ENCODE measurements at places on chromosomes 12 and 14. TPM values are rescaled to one million over a fixed set of nuclear protein-coding genes. Genes with fewer than 3 reads are reported as not detected.
A peak's percentile ranks its signal among the peaks of the same experiment; 100 is the strongest.

DNA sequence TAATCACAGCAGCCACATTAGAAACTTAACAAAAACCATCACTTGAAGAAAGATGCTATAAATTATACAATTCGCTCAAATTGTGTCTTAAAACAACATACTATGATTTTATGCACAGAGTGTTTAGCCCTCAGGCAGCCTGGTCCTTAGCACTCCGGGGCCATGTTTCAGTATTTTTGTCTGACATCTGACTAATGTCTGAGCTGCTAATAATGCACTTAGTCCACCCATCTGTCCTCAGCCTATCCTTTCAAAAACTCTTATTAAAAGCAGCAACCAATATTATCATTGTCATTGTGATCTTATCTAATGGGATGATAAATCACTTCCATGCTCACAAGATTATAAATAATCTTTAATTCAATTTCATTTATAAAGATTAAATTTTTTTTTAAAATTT lies 602.7 kb upstream of the FOXG1 start:
- no peak overlapping the region for H3K27ac ChIP-seq
- H3K4me3 ChIP-seq = no peak overlapping the region
- no peaks in the 10 kb centered on the region for H3K27me3 ChIP-seq
- no peaks in the 10 kb centered on the region for H3K36me3 ChIP-seq
- no peaks in the 10 kb centered on the region for H3K4me1 ChIP-seq

DNA sequence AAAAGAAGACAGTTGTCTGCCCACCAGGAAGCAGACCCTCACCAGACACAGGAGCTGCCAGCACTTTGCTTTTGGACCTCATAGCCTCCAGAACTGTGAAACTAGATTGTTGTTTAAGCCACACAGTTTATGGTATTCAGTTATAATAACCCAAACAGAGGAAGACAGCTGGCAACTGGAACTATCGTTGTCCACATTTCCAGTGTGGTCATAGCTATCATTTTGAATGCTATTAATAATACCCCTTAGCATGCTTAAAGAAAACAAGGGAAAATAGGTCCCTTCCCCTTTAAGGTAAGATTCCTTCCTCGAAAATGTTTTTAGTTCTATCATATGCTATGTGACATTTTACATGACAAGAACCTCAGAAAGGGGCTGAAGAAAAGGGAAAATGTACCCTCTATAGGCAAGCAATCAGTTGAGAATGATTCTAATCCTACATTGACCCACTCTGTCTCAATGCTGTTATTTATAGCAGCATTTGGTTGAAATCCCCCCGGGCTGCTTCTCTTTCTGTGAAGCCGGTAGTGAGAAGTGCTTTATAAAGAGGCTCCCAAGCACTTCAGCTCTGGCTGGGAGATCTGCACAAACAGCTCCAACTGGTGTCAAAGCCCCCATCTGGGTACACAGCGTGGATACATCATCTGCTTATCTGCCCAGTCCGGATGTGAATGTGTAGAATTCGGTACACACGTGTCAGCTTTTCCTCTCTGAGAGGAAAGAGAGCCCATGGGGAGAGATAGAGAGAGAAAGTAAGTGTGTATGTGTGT lies 221.2 kb upstream of the FLRT2 start:
- no peak overlapping the region for H3K27ac ChIP-seq
- no peaks in the 10 kb centered on the region for H3K27me3 ChIP-seq
- no peak for DNase-seq
- H3K4me3 ChIP-seq = no peak overlapping the region
- no peaks in the 10 kb centered on the region for H3K36me3 ChIP-seq

DNA sequence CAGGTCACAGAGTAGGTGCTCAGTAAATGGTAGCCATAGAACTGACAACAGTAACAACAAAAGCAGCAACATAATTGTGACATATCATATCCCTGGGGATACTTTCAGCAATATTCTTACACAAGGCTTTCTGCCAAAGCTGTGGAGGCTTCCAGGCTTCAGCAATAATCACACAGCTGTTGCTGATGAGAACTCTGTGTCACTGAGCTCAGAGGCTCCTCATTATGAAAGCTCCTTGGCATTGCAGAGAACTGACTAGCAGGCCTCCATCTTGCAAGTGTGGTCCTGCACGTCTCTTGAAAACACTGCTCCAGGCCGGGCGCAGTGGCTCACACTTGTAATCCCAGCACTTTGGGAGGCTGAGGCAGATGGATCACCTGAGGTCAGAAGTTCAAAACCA lies 97.3 kb upstream of the BTG1 start:
- DNase-seq = no peak
- peaks cover 15% of the 10 kb centered on the region for H3K4me1 ChIP-seq
- H3K27me3 ChIP-seq = no peaks in the 10 kb centered on the region
- H3K27ac ChIP-seq = no peak overlapping the region

- no peaks in the 10 kb centered on the region for H3K4me1 ChIP-seq
- no peak overlapping the region for H3K27ac ChIP-seq
- H3K4me3 ChIP-seq = no peak overlapping the region
- DNase-seq = no peak
Measured at GRCh38 chr12:118480235-118480634, 103.9 kb downstream of the SUDS3 start.

DNA sequence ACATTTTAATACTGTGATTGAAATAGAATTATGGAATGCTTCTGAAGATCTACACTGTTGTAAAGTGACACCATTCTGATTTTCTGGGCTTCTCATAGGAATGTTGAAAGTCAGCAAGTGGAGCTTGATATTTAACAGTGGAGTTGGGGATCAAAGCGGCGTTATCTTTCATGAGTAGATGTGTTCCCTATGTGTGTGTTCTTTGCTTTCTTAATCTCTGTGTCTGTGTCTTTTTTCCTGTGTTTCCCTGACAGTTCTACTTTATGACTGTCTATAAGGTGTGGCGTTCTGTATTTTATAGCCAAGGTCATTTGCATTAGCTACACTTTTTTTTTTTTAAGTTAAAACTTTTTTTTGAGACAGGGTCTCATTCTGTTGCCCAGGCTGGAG lies 24.7 kb downstream of the SYNE2 start:
- DNase-seq = no peak
- no peaks in the 10 kb centered on the region for H3K36me3 ChIP-seq
- no peak overlapping the region for H3K27ac ChIP-seq
- H3K4me1 ChIP-seq = peaks cover 31% of the 10 kb centered on the region
- no peak overlapping the region for H3K4me3 ChIP-seq

DNA sequence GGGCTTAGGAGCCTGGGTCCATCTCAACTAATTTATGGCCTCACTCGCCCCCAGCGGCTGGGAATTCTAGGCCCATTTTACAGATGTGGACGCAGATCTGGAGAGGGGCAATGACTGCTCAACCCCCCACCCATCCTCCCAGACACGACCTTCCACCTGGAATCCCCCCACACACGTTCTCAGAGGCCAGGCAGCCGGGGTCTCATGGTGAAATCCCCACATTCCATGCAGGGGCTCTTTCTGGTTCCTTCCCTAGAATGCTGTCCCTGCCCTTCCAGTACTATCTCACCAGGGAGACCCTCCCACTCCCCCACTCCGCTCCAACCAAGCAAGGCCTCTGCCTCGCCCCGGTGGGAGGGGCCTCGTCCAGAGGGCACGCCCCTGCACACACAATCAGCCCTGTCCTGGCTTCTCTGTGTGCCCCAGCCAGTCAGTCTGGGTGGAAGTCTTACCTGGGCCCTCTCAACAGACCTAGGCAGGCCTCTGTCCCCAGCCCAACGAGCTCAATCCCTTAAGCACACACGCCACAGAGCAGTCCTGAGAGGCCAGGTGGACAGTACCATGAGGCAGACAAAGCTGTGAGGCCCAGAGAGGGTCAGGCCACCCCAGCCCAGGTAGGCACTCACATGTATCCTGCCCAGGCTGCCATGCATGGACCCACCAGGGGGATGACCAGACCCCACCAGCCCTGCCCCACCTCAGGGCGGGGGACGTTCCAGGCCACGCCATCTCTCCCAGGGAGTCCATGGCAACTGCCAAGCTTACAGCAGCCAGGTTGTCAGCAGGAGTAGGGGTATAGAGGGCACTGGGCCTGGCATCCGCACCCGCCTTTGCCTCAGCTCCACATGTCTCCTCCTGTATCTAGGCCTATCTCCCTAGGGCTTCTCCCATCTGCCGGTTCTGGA lies 1.3 kb upstream of the ANKRD9 start:
- H3K4me1 ChIP-seq = peaks cover 18% of the 10 kb centered on the region
- H3K4me3 ChIP-seq = peak overlapping the region; percentile 87
- DNase-seq = peak; percentile 84
- H3K27ac ChIP-seq = peak overlapping the region; percentile 83

DNA sequence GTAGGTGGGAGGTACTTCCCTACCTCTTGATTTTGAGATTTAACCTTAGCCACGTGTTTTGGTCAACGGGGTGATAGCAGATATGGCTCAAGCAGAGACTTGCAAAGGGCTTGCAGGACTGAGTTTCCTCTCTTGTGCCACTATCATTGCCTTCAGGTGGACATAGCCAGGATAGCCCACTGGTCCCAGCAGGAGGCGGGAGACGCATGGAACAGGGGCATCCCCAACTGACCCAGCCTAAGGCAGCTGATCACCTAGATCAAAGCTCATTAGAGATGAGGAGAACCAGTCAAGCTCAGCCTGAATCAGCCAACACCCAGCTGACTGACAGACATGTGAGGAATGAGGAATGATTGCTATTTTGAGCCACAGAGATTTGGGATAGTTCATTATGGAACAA lies 49.6 kb downstream of the CALM1 start:
- H3K4me3 ChIP-seq = no peak overlapping the region
- no peaks in the 10 kb centered on the region for H3K27me3 ChIP-seq
- DNase-seq = no peak
- no peaks in the 10 kb centered on the region for H3K4me1 ChIP-seq

GRCh38 chr12:51341251-51342007 lies 5.0 kb downstream of the CELA1 start:
- H3K4me1 ChIP-seq = peaks cover 10% of the 10 kb centered on the region
- H3K4me3 ChIP-seq = no peak overlapping the region
- peak overlapping the region; percentile 49 for H3K27ac ChIP-seq

DNA sequence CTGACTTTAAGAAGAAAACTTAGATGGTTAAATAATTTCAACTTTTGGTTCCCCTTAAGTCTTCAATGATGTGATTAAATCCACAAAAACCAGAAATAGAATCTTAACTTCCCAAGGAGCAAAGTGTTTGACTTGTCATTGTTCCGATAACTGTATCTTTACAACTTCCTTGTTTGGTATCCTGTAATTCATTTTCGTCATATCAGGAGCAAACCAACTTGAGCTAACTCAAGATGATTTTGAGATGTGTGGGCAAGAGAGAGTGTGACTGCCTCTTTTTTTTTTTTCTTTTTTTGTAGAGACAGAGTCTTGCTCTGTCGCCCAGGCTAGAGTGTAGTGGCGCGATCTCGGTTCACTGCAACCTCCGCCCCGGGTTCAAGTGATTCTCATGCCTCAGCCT lies 25.3 kb downstream of the DRAM1 start:
- H3K36me3 ChIP-seq = no peaks in the 10 kb centered on the region
- no peaks in the 10 kb centered on the region for H3K27me3 ChIP-seq
- H3K4me3 ChIP-seq = no peak overlapping the region

DNA sequence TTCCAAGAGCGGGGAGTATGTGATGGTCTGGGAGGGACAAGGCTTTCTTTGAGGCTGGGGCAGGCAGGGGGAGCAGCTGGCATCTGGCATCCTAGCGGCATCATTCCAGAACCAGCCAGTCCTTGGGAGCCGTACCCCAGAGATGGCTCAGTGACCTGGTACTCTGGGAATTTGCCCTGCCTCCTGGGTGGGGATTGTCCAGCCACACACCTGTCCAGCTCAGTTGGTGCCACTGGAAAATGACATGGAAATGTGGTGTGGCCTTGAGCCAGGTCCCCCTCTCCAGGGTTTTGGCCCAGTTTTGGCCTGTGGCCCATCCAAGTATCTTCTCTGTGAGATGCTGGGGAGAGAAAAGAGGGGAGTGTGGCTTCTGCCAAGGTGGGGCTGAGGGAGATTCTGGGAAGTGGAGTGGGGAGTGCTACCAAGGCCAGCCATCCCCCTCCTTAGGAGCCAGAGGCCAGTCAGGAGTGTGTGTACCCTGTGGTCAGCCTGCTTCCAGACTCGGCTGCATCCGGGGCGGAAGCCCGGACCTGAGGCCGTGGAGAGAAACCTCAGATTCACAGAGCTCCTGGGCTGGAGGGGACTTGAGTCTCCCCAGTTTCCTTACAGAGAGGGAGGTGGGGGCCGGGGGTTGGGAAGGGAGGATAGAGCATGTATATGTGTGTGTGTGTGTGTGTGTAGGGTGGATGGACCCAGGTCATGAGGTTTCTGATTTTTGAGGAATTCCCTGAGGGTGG lies 14.7 kb upstream of the KRT80 start:
- no peak overlapping the region for H3K27ac ChIP-seq
- H3K36me3 ChIP-seq = no peaks in the 10 kb centered on the region
- H3K4me3 ChIP-seq = no peak overlapping the region
- DNase-seq = no peak
- peaks cover 36% of the 10 kb centered on the region for H3K4me1 ChIP-seq

DNA sequence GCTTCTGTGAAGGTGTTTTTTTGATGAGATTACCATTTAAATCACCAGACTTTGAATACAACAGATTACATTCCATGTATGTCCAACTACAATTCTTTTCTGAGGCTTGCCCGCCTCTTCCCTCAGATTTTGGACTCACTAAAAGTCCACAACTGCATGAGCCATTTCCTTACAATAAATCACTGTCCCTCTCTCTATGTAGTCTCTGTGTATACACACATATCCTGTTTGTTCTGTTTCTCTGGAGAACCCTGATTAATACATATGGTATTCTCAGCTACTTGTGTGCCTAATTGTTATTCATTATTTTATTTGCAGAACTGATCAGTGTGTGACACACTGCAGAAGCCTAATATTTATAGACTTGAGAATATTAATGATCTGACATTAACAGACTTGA lies 2.4 kb upstream of the MIPOL1 start:
- no peak overlapping the region for H3K4me3 ChIP-seq
- no peaks in the 10 kb centered on the region for H3K36me3 ChIP-seq
- DNase-seq = no peak
- peaks cover 3% of the 10 kb centered on the region for H3K4me1 ChIP-seq

GRCh38 chr12:89236748-89237383 lies 115.4 kb downstream of the DUSP6 start:
- DNase-seq = no peak
- H3K27ac ChIP-seq = no peak overlapping the region
- no peaks in the 10 kb centered on the region for H3K27me3 ChIP-seq
- no peaks in the 10 kb centered on the region for H3K36me3 ChIP-seq

The RCOR1 gene
- 33.5 TPM for total RNA-seq

The TMEM63C gene
- not detected for total RNA-seq

The STON2 gene
- total RNA-seq = 24.4 TPM

The KRT86 gene
- total RNA-seq = 0.30 TPM

The SMIM41 gene
- total RNA-seq = 19.4 TPM

The GCN1 gene
- total RNA-seq = 65.3 TPM

Data from upper lobe of left lung (tissue), 6 donors.